ENCODE measurements at places on chromosomes 3 and 15. TPM values are rescaled to one million over a fixed set of nuclear protein-coding genes. Genes with fewer than 3 reads are reported as not detected.

DNA sequence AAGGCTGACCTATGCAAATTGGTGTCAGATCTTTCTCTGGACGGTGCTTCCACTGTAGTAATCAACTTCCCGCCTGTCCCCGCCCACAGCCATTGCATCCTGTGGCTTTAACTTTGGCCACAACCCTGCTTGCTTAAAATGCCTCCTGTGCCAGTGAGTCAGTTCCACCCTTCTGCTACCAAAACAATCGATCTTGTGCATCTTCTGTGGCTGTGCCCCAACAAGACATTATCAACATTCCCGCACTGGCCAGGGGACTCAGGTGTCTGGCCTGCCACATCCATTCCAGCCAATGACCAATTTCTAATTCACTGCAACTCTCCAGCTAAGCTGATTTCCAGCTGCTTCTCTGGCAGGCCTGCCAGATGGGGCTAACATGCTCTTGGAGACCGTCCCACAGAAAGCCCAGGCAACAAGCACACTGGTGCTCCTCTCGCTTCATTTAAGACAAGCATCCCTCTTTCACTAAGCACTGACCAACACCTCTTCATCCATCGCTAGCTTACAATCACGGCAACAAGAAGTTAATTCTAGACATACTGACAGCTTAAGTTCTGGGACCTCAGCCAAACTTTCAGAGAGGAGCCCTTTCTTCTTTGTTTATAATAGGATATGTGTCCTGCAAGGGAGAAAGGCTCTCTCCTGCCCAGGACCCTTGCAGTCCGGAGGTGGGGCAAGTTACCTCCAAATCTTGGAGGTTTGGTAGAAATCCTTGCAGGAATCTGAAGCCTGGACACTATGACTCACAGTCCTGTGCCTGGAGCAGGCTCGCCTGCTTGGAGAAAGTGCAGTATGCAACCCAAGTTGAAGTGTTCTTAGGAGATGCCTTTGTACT, 6.7 kb downstream of the CA12 start:
- peak; percentile 53 for DNase-seq

GRCh38 chr3:72634128-72634527, 214.1 kb downstream of the SHQ1 start:
- no peak for DNase-seq

GRCh38 chr3:155197786-155198185, 95.7 kb downstream of the STRIT1 start:
- DNase-seq, result no peak

GRCh38 chr3:291028-291427, 94.5 kb downstream of the CHL1 start:
- DNase-seq, result no peak

DNA sequence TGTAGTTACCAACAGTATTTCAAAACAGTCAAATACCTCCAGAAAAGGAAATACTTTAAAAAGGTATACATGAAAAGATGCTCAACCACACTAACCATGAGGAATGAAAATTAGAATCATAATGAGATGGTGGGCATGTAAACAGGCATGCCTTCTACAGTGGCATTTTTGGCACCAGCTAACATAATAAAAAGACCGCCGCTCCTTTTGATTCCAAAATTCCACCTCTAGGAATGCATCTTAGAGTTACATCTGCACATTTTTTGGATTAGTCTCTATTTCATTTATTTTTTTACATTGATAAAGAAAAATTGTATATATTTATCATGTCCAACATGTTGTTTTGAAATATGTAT, 37.0 kb upstream of the SPTBN5 start:
- no peak for DNase-seq

Gene MOBP
- not detected for total RNA-seq
